Activated T-cell treated with anti-CD3 and anti-CD28 coated beads, Interleukin-2, amount 50 U/mL, for 24 hours (primary cell): ENCODE measurements at places on chromosomes 6 and 20.

DNA sequence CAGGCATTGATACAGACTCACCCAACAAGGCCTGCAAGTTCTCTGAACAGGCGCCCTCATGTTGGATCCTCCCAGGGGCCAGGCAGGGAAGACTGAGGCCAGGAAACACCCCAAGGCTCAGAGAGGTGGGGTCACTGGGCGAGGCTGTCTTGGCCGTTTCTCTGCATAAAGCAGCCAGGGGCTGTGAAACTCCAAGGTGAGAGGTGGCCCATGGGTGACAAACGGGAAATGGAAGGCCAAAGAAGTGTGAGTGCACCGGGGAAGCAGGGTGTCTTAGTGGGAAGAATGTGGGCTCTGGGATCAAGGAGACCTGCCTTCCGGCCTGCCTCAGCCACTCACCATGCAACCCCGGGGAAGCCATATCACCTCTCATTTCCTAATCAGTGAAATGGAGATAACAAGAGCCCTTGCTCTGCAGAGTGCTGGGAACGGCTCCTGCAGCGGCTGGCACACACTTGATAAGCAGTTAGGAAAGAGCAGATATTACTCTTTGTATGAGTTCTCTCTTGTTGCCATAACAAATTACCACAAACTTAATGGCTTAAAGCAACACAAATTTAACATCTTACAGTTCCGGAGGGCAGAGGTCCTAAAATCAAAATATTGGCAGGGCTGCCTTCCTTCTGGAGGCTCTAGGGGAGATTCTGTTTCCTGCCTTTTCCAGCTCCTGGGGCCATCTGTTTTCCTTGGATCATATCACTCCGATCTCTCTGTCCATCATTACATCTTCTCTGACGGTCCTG lies 168.6 kb downstream of the NFATC2 start:
- no peak for DNase-seq

DNA sequence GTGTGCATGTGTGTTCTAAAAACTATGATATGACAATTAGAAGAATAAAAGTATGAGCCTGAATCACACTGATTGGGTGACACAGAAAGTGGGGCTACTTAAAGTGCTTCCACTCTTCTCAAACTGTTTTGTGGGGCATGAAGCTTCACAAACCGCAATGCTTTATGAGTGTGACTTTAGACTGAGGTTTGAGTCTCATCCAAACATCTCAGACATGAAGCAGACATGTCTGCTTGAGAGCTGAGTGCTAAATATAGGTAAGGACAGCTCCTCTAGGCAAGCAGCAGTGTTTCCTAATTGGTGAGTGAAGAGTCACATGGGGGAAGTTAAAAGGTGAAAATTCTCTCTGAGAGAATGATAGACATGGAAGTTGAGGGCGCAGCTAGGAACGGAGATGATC lies 726.9 kb upstream of the CITED2 start:
- no peak for DNase-seq

- no peak for DNase-seq
Observed at GRCh38 chr20:10963717-10964266, 290.0 kb upstream of the JAG1 start.

DNA sequence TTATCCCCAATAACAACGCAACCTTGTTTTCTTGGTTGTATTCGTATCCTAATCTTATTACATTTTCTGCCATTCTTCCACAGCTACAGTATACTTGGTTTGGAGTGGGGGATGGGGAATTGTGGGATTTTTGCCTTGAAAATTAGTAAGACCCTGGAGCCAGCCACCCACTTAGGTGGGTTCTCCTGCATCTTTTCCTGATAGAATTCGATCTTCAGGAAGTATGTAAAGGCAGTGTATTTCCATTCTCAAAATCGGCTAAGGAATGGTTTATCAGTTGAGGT lies 1.1 kb downstream of the ITCH start:
- no peak for DNase-seq

- DNase-seq, result no peak
Observed at GRCh38 chr6:157412791-157413190, 31.8 kb downstream of the ZDHHC14 start.

GRCh38 chr6:15444881-15445280 lies 199.0 kb downstream of the JARID2 start:
- DNase-seq, result no peak
